ENCODE measurements at places on chromosomes 13 and 19. TPM values are rescaled to one million over a fixed set of nuclear protein-coding genes. Genes with fewer than 3 reads are reported as not detected.

Gene GZMM
- total RNA-seq = 0.32 TPM

Gene IGFL2
- total RNA-seq = 1.3 TPM

Gene ZNF546
- 2.4 TPM for total RNA-seq

Gene PROZ
- not detected for total RNA-seq

Gene MEIS3
- total RNA-seq = 41.6 TPM

Gene KLK1
- not detected for total RNA-seq

Gene RNF17
- total RNA-seq = not detected

Gene TNFSF13B
- 0.06 TPM for total RNA-seq

Gene SEMA6B
- 7.0 TPM for total RNA-seq

Gene SKA3
- total RNA-seq = 16.1 TPM

Gene CEBPA
- 5.1 TPM for total RNA-seq

Gene FGF22
- total RNA-seq = 0.26 TPM

Gene ARL11
- total RNA-seq = not detected

Gene CLDND2
- total RNA-seq = 13.0 TPM

Gene C1QTNF9
- total RNA-seq = not detected

Gene POU4F1
- 0.88 TPM for total RNA-seq

Gene KBTBD7
- total RNA-seq = 2.9 TPM

Gene SPRYD7
- total RNA-seq = 10.5 TPM

Gene CAMSAP3
- total RNA-seq = 6.1 TPM

Gene RFPL4A
- total RNA-seq = 0.77 TPM

Gene NKPD1
- total RNA-seq = 0.56 TPM

Gene PGLYRP1
- not detected for total RNA-seq

Gene ZNF256
- total RNA-seq = 1.3 TPM

Gene CGB5
- total RNA-seq = 0.39 TPM

Gene PEX11G
- 2.1 TPM for total RNA-seq

Gene KLK8
- not detected for total RNA-seq

Gene MCF2L
- 0.37 TPM for total RNA-seq

Gene ELL
- total RNA-seq = 3.7 TPM

Gene SIGLEC14
- total RNA-seq = 0.08 TPM

Gene ATXN8OS
- total RNA-seq = not detected

Gene GRK1
- total RNA-seq = not detected

Gene CACNG6
- total RNA-seq = 11.4 TPM

Gene VSTM1
- 0.23 TPM for total RNA-seq

Gene DIRAS1
- total RNA-seq = 3.2 TPM

Gene TNNI3
- total RNA-seq = 8.1 TPM

Gene IGSF23
- 0.19 TPM for total RNA-seq

Gene CDC42EP5
- total RNA-seq = not detected

Gene DAPK3
- total RNA-seq = 39.7 TPM

Measured in A549 treated with dexamethasone at 1 μM for 4 hours (cell line).